ENCODE measurements at places on chromosomes 3 and 15.
A peak's percentile ranks its signal among the peaks of the same experiment; 100 is the strongest.

DNA sequence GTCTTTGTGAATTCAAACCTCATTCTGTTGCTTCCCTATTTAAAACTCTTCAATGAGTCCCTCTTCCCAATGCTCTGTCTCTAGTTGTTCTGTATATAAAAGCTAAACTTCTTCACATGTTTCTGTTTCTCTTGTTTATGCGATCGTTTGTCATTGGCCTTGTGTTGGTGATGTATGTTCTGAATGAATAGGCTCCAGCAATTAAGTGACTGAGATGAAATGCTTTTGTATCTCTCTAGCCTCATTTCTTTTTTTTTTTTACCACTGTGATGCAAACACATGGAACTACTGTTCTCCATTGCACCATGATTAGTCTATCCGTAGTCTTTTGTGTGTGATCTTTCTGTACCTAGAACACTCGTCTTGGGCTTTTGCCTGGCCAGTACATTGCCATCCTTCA, 380.5 kb upstream of the TPRG1 start:
- DNase-seq = no peak

GRCh38 chr3:186469525-186469924, 74.7 kb downstream of the CRYGS start:
- DNase-seq = no peak

DNA sequence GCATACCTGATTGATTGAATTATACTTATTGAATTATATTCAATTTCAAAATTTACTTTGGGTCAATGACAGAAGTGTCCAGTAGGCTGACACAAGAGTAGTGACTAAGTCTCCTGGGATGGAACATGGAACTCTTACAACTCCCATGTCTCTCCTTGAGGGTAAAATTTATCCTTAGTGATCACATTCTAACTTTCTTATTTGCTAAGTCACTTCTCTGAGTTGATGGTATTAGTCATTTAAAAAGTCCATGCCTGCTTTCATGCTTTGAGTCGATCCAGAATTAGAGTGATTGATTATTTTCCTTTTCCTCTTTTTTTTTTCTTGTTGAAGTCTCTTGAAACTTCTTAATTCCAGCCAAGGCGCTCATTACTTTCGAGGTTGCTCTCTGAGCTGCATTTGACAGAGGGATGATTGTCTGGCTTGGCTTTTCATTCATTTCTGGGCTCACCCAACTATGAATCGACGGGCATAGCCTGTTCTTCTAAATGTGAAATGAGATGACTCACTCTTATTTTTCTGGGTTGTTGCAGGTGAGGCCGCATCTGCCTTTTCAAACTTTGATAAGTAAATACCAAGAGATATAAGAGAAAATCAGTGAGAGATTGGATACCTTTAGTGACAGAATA, 34.9 kb downstream of the LRRC3B start:
- no peak for DNase-seq

DNA sequence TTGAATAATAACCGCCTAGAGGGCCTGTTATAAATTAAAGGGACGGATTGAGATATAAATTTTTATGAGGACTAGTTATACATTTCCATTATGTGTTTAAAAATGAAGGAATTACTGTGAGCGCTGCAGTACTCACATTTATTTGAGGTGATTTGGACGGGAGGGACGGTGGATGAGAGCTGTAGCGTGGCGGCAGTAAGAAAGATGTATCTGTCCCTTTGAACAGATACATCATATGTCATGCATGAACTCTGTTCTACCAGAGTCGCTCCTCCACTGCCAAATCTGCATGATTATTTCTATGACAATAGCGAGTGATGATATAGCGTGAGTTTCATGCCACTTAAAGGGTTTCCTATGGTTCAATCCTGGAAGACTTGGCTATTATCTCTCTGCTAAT, 538.8 kb downstream of the MCTP2 start:
- no peak for DNase-seq

- DNase-seq = peak; percentile 9
Observed at GRCh38 chr3:188400494-188401243, 246.7 kb downstream of the LPP start.

DNA sequence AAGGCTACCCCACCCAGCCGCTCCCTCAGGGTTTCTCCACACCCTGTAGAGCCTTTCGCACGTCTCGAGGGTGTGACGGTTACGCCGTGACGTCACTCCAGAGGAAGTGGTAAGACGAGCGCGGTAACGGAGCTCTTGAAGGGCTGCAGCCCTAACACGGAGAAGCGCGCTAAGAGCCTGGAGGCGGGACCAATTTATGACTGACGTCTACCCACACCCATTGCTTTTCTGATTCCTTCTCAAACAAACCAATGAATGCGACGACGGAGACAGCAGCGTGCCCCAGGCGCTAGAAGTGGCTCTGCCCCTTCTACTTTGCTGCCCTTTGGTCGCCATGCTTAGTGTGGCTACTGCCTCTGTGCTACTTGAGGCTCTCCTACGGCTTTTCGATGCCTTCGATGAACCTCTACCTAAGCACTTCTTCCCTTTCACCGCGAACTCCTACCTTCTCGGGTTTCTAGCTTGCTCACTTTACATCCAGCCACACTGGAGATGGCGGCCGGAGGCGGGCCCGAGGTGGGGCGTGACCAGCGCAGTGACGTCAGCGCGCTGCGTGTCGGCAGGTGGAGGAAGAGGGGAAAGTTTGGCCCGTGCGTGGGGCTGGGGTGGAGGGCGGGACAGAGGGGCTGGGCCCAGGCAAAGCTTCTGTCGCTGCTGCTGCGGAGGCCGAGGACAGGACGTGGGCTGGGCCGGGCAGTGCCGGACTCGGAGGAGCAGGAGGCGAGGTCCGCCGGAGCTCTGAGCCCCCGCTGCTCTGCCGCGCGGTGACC, at the start of gene OXSR1:
TSS of gene OXSR1 (plus strand) at position 586 of the 770 bp plus-strand sequence. CDS start 340 bp downstream, outside the sequence.
- peak; percentile 100 for DNase-seq

GRCh38 chr15:61188168-61188567, 40.9 kb downstream of the RORA start:
- no peak for DNase-seq

- DNase-seq = no peak
Observed at GRCh38 chr3:192514754-192515663, 212.3 kb downstream of the FGF12 start.

GRCh38 chr15:71431343-71432336, 316.4 kb downstream of the THSD4 start:
- DNase-seq = no peak

DNA sequence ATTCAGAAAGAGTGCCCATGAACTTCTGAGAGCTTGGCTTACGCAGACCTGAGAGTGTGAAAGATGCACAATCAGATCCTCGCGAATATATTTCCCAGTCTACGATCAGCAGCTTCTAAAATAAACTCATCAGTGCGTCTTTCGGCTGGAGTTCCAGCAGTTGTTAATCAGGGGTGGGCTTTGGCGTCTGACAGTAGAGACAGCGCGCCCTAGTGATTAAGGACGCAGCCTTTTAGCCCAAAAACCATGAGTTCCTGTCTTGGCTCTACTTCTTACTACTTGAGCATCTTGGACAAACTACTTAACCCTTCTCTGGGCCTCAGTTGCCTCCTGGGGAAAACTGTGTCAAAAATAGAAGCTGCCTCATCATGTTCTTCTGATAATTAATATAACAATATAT, 15.8 kb upstream of the ARRDC4 start:
- no peak for DNase-seq

DNA sequence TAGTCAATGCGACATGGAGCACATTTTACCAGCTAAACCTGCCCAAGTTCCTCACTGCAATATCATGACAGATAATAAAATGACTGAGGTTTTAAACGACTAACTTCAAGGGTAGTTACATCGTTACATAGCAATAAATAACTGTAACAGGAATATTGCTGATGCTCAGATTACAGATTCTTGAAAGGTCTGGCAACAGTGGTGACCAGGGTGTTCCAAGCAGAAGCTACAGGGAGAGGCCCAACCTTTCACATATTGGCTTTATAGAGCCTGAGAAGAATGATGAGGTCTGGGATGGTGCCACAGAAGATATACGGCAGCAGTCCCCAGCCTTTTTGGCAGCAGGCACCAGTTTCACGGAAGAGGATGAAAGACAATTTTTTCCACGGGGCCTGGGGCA, 51.1 kb upstream of the CSPG5 start:
- DNase-seq = no peak

DNA sequence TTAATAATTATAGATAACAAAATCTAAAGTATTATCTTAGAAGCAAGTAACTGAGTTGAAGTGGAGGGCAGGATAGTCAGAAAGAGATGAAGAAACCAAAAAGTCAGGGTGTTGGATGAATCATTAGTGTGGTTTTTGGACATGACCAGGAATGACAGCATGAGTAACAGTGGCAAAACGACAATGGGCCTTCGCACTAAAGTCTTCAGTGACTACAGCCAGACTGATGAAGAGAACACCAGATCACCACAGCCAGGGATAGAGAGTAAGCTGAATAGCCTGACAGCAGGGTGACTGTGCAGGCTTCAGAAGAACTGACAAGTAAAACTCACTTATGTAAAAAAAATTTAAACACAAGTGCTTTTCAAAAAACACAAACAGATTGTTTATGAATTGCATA, 96.0 kb upstream of the MELTF start:
- no peak for DNase-seq

DNA sequence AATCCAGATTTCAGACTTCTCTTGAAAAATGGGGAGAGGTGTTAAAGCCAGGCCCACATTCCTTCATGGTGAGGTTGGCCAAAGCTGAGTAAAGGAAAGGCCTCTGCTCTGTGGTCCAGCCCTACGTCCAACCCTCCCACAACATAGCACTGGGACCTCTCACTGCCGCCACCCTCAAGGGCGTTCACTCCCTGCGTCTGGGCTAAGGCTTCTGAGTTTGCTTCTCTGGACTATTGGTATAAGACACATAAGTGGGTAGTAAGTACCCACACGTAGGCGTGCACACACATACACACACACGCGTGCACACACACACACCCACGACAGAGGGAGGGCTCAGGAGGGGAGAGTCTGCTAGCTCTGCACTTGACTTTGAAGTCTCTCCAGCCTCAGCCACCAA, 80.2 kb upstream of the PXYLP1 start:
- no peak for DNase-seq

DNA sequence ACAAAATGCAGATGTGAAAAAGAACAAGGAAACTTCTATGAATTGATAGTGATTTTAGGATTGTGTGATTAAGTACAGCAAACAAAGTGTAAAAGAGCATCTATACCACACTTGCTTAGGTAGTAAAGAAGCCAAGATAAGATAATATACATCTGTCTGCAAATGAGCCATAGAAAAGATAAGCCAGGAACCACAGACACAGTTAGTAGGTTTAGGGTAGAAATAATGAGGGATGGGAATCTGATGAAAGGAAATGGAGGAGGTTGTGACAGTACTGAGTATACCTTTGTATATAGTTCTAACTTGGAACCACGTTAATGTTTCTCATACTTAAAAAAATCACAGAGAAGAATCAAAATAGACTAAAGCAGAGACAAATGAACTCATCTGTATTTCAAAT, 54.0 kb downstream of the TCF12 start:
- no peak for DNase-seq

DNA sequence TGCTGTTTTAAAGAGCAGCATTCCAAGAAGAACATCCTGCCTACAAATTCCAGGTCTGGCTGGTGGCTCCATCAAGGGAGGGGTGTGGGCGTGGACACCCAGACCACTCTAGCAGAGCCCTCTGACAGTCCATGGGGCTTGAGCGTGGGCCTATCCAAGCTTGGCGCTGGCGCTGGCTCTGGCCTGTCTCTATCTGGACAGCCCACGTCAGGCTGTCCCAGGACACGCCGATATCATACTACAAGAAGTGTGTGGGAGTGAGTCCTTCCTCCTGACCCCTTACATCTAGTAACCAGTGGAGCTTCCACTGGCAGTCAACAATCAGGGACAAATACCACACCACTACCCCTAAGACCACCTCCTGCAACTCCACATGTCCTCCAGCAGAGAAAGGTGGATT, 17.1 kb upstream of the DUSP7 start:
- no peak for DNase-seq

- no peak for DNase-seq
Observed at GRCh38 chr15:67241132-67241855, 13.2 kb downstream of the AAGAB start.

DNA sequence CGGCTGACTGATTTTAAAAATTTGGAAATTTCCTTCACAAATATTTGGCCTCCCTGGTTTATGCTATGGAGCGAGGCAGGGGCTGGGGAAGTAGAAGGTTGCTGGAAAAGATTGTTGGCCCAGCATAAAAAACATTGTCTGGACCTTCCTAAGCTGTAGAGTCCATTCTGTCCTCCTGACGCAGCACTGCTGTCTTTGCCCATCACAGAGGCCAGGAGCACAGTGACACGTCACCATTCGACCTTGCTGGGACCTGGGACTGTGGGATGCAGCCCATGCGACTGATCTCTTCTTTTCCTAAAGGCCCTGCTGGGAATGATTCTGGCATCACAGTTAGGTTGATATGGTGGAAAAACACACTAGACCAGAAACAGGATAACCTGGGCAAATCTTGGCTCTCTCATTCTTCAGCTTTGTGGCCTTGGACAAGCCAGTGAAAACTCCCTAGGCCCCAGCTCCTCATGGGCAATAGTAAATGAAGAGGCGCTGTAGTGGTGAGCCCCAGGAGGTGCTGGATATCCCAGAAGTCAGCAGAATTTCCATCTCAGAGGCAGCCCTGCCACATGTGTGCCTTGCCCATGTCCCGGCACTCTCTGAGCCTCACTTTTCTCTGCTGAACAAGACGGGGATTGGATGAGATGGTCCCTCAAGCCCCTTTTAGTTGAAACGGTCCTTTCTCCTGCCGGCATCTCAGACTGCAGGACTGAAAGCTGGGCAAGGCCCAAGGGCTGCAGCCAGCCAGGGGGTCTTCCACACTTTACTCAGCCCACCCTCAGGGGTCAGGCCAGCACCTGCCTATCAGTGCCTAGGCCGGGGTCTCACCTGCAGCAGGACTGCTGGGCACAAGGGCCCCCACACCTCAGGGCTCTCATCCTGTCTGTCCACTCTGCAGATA, 69.6 kb downstream of the SENP2 start:
- DNase-seq = no peak

GRCh38 chr15:34754674-34755418, at the start of gene GJD2:
Gene GJD2, minus strand, starts transcription at chr15:34754998. Its CDS starts 510 bp downstream, at chr15:34754488.
- DNase-seq = no peak

- no peak for DNase-seq
Observed at GRCh38 chr15:32042269-32042972, 12.1 kb downstream of the CHRNA7 start.

DNA sequence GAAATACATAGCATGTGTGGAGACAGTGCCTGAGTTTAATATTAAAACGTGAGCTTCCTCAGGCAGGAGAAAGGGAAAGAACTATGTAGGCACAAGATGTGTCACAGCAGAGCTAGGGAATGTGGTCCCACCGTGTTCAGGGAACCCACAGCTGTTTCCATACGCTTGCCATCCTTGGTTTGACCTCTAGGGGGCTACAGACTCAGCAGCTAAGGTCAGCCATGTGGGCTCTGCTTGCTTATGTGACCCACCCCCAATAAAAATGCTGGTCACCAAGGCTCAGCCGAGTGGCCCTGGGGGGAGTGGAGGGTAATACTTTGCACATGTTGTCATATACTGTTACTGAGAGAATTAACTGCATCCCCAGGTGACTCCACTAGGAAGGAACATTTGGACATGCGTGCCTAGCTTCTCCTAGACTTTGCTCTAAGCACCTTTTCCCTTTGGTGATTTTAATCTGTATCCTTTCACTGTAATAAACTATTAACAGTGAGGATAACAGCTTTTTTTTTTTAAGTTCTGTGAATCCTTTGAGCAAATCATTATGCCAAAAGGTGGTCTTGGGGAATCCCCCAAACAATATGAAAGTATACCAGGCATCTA, 3.3 kb downstream of the TUBGCP5 start:
- DNase-seq = peak; percentile 11

- no peak for DNase-seq
Observed at GRCh38 chr15:33677238-33677830, 291.0 kb upstream of the CHRM5 start.

- DNase-seq = no peak
Observed at GRCh38 chr3:133505813-133506212, 67.7 kb upstream of the CDV3 start.

- DNase-seq = no peak
Observed at GRCh38 chr15:73621286-73621826, 11.8 kb downstream of the NPTN start.

All from putamen (tissue), 1 donor.